ENCODE measurements at places on chromosomes 7 and 10.

- DNase-seq = no peak
Observed at GRCh38 chr10:112843623-112844022, 106.4 kb upstream of the TCF7L2 start.

DNA sequence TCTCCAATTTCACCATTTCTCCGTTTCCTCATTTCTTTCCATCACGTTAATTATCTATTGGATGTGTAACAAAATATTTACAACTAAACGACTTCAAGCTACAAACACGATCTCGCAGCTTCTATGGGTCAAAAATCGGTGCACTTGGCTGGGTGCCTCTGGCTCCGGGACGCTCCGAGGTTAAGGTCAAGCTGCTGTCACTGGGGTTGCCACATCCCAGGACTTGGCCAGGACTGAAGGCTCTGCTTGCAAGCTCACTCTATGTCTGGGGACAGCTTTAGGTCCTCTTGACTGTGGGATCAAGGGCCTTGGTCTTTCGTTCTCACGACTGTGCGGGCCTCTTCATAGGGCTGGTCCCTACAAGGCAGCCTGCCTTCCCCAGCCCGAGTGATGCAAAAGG, 159.7 kb downstream of the CCDC3 start:
- no peak for DNase-seq

DNA sequence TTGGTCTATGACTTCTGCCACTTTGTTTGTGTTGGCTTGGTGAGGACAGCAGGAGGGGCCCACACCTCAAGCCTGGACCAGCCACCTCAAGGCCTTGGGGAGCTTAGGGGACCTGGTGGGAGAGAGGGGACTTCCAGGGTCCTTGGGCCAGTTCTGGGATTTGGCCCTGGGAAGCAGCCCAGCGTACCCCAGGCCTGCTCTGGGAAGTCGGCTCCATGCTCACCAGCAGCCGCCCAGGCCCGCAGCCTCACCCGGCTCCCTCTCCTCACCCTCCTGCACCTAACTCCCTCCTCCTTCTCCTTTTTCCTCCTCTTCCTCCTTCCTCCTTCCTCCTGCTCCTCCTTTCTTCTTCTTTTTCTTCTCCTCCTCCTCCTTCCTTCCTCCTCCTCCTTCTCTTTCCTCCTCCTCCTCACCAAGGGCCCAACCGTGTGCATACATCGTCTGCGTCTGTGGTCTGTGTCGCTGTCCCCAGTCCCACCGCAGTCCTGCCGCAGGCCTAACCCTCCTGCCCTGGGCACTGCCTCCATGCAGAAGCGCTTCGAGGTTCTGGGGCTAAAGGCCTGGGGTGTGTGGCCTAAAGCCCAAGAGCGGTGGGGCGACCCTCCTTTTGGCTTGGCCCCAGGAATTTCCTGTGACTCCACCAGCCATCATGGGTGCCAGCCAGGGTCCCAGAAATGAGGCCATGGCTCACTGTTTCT, 5.3 kb downstream of the EN2 start:
- no peak for DNase-seq

- no peak for DNase-seq
Observed at GRCh38 chr7:156751319-156751718, 110.7 kb downstream of the RNF32 start.

GRCh38 chr7:103955985-103956384, 33.5 kb downstream of the RELN start:
- no peak for DNase-seq

GRCh38 chr7:109834851-109835250, 1256.1 kb upstream of the LRRN3 start:
- no peak for DNase-seq

DNA sequence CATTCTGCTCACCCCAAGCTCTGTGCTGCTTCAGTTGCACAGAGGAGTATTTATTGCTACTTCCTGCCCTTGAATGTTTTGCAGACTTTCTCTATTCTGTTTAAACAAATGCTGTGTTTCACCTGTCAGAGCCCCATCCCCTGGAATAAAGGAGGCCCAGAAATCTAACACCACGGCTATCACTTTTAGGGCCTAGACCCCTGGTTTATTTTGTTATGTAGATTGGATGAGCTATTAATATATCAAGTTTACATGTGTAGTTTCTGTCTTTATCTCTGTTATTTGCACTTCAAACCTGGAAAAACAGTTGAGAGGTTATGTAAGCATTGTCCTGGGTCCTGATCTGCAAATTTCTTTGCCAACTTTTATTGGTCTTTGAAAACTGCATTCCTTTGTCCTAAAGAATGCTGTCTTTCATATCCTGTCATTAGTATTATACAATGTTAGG, 630.1 kb downstream of the PARD3 start:
- no peak for DNase-seq

- DNase-seq = no peak
Observed at GRCh38 chr7:34225193-34225592, 319.9 kb downstream of the BMPER start.

DNA sequence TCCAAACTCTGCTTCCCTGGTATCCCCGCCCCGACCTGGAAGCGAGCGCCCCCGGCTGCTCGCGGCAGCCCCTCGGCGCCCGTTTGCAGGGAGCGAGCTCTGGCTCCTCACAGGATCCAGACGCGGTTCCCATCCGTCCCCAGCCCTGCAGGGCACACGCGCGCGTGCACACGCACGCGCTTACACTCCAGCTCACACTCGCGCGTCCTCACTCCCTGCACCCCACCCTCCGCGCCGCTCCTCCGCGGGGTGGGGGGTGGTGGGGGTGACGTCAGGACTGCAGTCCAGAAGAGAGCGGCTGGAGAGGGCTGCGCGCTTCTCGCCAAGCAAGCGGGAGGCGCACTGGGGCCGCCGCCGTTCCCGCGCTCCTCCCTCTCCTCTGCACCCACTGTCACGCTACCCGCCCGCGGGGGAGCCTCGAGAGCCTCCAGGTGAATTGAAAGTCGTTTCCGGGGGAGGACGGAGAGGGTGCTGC, 255.6 kb downstream of the OTUD1 start:
- DNase-seq = no peak

GRCh38 chr10:65903620-65904019, 1022.2 kb upstream of the LRRTM3 start:
- DNase-seq = no peak

DNA sequence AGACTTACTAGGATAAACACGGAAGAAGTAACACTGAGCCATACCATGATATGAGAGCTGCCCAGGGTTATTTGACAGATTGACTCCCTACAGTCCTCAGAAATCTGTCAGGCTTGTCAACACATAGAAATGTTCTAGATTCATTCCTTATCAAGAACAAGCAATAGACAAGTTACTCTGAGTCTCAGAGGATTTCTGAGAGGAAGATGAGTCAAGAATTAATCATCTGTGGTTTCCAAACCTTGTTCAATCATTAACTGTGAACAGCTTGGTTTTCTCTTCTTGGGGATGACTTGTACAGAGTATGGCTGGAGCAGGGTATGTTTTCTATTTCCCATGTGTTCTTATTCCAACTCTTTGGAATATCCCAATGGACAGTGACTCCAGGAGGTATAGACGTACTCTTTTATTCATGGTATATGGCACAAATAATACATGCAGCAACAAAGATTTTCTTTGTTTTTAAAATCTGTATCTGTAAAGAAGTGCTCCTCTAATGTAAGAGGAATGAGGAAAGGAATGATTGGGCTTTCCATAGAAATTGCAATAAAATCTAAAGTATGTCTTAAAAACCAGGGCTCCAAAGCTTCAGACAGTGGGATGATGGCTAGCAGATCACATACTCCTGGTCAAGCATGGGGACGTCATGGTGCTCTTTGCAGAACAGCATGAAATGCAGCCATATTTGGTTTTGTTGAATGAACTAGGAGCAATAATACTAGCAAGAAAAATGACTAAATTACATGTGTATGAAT, 11.9 kb upstream of the SFR1 start:
- peak; percentile 14 for DNase-seq

DNA sequence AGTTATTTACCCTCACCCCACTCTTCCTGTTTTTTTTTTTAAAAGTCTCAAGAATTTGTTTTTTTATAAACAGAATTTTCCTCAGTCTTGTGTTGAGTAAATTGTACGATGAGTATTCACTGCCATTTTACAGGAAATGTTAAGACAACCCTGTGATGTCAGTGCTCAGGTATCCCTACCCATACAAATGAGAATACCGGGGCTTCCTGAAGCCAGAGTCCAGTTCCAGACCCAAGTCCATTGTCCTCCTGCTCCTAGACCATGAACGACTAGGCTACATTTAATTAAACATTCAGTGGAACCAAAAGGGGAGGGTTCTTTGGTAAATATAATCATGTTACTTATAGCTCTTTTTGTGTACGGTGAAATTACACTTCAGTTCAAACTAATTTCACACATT, 79.2 kb downstream of the GNAI1 start:
- no peak for DNase-seq

DNA sequence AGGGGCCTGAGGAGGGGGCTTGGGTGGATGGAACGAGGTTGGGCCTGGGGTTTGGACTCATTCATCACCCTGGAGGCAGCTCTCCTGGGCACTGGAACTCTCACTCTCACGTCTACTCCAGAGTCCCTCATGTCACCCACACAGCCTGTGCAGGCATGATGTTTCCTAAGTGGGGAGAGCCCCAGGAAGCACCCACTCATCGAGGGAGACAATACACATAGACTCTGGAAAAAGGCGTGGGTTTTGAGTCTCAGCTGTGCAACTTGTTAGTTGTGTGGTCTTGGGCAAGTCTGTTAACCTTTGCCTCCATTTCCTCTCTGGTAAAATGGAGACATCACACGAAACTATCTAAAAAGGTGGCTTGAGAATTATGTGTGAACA, 25.9 kb upstream of the RBM20 start:
- DNase-seq = no peak

- no peak for DNase-seq
Observed at GRCh38 chr7:75989500-75990388, 4.7 kb downstream of the TMEM120A start.
